ENCODE measurements at places on chromosomes 16 and 17.
A peak's percentile ranks its signal among the peaks of the same experiment; 100 is the strongest.

GRCh38 chr16:19757762-19758595, 39.9 kb downstream of the IQCK start:
- DNase-seq, result no peak

- DNase-seq, result no peak
Measured at GRCh38 chr16:13029786-13030185, 128.4 kb downstream of the SHISA9 start.

- no peak for DNase-seq
Measured at GRCh38 chr17:51128076-51128475, 7.4 kb upstream of the SPAG9 start.

GRCh38 chr17:74271281-74271680, 2.8 kb upstream of the DNAI2 start:
- no peak for DNase-seq

- DNase-seq, result no peak
Measured at GRCh38 chr17:72205357-72205756, 84.5 kb downstream of the SOX9 start.

DNA sequence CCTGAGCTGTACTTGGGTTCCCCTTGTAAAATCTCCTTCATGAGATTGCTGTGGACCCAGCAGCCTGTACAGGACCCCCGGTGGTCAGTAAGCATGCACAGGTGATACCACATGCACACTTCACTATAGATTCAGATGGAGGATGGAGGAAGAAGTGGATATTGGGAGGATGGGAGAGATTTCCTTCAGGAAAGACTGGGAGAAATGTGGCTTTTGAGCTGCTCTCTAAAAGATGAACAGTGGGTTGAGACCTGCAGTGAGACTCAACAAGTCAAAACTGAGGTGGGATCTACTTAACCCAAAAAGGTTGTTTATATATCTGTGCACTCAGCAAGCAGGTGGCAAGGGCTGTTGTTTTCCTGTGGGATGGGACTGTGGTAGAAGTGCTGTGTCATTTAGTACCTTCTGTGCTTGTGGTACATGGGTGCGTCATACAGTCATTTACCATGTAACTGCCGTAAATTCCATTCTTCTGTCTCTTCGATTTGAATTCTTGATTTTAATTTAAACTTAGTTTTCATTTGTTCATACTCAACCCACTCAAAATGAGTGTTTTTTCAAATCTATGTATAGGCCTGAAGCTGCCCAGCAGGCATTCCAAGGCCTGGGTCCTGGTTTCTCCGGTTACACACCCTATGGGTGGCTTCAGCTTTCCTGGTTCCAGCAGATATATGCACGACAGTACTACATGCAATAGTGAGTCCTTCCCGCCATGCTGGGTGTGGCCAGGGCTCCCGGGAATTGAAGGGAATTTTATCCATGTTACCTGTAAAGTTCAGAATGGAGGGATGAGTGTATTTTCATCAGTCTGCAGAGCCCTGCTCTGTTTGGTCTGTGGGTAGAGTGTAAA, 6.9 kb downstream of the HERPUD1 start:
- no peak for DNase-seq

GRCh38 chr17:29214215-29215146, 32.2 kb upstream of the CRYBA1 start:
- DNase-seq, result no peak

DNA sequence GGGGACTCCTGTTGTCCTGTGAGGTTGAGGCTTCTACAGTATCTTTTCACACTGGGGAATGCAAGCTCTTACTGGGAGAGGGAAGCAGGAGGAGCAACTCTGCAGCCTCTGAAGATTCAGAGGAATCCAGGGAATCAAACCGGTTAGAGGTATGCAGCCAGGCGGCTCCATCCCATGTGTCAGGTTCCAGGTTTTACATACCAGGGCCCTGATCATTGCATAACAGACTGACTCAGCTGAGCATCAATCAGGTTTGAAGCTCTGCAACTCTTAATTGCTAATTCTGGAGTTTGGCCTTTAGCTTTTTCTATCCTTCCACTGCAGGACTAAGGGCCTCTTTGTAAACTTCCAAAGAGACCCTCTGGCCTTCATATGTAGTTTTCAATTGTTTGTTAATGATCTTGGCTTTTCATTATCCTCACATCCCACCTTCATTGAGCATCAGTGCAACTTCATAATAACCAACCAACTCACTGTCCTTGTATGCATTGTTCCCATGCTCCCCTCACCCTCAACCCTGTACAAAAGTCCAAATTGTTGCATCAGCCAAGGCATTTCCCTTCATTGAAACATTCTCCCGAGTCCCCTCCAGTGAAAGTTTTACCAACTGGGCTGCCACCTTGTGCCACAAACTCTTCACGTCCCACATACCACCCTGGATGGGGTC, 59.7 kb upstream of the DHX40 start:
- DNase-seq, result no peak

DNA sequence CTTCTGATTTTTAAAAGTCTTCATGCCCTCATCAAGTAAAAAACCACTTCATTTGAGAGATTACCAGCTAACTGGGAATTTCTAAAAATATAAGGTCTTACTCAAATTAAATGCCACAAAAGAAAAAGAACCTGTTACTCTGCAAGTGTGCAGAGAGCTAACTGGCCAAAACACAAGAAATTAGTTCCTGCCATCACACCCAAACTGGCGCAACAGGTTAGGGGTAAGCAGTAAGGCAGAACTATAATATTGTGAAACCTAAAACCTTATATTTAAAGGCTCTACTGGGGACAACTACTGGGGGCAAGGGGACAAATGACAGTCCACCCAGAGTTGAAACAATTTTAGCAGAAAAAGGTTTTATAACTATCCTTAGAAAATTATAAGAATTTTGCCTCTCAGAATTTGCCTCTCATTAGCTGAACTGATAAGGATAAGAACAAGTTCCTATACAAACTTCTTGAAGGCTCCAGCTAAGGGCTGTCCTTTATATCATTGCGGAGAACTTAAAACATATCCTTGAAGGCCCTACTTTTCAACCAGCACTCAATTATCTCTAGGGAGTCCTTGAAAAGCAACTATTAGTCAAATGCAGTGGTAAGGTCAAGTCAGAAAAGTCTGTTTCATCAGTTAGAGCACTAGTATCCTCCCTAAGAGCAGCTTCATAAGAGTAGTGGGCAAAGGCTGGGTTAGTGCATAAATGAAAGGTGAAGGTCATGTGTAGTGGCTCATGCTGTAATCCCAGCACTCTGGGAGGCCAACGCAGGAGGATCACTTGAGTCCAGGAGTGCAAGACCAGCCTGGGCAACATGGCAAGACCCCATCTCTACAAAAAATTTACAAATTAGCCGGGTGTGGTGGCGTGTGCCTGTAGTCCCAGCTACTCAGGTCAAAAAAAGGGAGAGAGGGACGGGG, 31.5 kb downstream of the SMURF2 start:
- no peak for DNase-seq

- no peak for DNase-seq
Measured at GRCh38 chr16:20241321-20241720, 86.0 kb downstream of the GP2 start.

GRCh38 chr16:81891736-81892364, 112.8 kb downstream of the PLCG2 start:
- DNase-seq, result no peak

DNA sequence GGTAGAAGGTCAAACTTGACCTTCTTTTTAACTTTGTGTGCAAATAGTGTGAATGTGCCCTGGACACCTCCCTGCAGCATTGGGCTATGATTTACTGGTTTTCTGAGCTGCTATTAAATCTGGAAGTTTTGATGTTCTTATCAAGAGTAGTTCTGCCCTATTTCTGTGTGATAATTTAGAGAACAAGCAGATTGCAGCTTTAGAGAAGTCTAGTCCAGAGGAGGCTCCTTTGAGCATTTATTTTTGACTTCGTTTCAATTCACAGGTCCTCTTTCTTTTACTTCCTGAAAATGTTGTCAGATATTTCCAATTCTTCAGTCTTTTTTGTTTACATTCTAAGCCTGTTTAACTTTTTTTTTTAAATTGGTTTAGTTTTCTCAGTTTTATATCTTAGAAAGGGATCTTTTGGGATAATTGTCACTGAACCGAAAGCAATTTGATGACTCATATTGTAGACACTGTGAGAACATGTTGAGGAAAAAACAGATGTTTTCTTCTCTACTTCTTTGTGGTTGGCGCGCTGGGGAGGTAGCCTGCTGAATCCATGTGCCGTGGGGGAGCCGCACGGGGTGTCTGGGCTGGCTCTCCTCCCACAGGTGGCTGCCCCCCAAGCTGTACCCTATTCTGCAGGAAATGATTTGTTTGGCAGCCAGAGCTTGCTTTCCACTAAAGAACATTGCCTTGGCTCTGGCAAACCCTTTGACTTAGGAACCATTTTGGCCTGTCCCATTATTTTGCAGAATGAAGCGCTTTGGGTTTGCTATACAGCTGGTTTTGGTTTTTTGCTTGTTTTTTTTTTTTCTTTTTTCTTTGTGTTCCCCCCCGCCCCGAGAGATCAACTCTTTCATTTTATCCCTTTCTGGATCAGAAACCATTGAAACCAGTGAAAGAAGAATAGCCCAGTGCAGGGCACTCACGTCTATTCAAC, 53.4 kb downstream of the MFSD11 start:
- no peak for DNase-seq

- no peak for DNase-seq
Measured at GRCh38 chr17:74097450-74098135, 105.9 kb upstream of the RPL38 start.

DNA sequence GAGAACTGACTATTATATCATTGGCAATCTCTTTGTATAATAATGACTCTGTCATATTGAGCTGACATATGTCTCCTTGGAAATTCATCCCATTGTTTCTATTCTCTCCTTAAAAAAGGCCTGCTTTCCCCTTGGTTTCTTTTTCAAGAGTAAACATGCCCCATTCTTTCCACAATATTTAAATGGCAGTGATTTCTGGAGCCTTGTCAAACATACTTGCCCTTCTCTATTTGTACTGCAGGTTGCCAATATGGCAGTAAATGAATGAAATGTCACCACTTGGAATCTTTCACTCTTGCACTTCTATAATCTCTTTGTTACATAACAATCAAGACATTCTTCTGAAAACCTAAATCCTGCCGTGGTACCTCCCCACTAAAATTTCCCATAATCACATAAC, 1265.1 kb upstream of the CDH8 start:
- no peak for DNase-seq

GRCh38 chr17:74361230-74362068, at the start of gene BTBD17:
BTBD17 (minus strand) TSS chr17:74361868; CDS start chr17:74361819, 49 bp downstream.
- peak; percentile 31 for DNase-seq

DNA sequence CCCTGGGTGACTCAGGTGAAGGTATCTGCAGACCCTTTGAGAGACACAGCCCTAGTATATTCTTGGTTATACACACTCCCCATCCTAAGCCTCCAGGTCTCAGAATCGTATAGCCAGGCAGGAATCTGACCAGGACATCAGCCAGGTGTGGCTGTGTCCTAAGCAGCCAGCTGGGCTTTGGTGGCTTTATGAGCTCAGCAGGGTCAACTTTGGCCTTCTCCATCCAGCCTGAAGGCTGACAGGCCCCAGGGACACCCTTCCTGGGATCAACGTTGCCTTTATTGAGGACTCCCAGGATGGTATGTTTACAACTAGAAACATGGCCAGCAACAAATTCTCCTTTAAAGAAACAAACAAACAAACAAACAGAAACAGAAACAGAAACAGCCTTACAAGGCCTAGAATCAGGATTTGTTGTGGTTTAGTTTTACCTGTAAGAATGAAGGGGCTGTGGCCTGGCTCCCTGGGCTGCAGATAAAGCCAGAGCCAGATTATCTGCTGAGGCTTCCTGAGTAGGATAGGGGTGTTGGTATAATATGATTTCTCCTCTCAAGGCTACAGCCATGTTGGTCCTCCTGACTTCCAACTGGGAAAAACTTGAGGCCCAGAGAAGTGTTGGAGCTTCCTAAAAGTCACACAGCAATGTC, 8.5 kb downstream of the KIF19 start:
- DNase-seq, result no peak

DNA sequence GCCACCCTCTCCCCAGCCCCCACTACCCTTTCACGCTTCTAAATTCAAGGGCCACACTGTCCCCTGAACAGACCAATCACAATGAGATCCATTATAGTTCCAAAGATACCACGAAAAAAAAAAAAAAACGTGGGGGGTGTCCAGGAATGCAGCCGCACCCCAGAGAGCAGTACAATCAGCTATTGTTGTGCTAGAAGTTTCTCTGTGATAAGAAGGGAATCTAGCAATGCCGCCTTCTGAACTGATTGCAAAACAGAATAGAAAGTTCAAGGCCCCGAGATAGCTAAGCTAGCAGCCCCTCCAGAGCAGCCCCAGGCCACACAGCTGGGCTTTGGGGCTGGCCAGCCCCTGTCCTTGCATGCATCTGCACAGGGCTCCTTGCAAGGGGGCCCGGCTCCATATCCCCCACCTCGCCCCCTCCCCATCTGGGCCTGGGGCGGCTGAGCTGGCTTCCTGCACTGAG, 86.9 kb upstream of the CBX4 start:
- no peak for DNase-seq

DNA sequence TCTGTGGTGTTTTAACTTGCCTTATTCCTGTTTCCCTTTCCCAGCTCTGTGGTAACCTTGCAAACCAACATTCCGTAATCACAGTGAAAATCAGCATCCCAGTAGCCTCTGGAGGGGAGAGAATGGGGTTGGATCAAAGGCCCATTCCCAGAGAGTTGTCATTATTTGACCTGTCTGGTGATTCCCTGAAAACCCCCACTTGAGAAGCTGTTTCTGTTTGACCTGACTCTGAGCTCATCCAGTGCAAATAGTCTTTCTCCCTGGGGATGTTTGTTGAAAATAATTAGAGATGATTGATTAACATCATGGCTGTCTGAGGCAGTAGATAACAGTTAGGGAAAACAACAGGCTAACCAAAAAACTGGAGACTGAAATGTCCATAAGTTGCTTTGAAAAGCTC, 3.0 kb downstream of the CACNG1 start:
- no peak for DNase-seq

DNA sequence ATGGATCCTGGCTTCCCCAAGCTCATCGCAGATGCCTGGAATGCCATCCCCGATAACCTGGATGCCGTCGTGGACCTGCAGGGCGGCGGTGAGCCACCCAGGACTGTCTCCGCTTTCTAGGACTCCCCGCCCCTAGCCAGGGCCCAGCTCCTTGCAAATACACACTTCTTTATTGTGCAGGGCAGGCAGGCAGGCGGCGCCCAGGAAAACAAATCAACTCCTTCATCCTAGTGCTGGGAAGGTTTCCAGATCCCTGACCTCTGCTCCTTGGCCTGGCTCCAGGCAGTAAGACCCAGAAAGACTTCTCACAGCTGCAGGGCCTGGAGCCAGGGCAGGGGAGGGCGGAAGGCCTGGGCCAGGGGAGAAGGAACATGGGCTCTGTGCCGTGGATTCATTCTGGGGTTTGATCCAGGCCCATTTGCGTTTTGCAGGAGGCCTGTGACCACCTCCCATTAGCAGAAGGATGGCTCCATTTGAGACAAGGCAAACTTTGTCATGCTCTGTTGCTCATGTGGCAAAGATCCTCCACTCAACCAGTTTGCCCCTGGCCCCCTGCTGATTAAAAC, 6.0 kb upstream of the LPCAT2 start:
- DNase-seq, result no peak

Measured in T-helper 17 cell (primary cell).